NB4 (cell line): ENCODE measurements at places on chromosomes 1 and 21.

DNA sequence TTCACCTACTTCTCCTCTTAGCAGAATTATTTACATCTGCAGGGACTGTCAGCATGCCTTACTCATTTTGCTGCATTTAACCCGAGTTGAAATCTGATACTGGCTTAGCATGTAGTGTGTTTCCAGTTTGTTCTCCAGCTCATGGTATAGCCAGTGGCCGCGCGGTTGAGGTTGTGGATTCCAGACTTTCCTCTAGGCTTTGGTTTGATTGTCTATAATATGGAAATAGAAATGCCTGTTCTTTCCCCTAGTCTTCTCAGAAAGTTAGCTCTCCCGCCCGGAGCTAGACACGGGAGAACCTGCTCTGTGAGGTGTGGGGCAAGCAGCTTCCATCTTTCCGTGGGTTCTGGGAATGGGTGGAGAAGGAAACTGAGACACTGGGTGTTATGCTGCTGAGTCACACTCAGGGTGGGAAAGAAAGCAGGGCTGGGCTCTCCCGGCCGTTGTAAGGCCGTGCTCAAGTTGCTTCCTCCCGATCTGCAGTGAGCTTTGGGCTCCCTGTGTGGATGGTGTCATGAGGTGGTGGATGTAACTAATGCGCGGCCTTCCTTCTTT lies 206.8 kb upstream of the TMEM51 start:
- no peak for DNase-seq

DNA sequence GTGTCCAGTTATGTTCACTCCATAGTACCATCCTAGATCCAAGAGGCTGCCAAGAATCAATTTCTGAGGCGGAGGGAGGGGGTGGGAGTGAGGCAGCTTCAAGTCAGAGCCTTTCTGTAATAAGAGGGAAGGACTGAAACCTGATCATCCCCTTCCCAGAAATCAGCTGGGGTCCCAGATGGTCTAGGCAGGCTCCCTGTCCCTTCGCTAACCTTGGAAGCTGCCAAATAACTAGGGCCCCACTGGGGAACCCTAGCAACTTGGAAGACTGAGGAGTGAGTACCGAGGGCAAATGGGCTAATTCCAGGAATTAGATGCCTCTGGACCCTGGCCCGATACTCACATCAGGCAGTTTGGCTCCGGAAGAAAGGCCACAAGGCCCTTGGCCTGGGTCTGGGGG lies 113.3 kb downstream of the NAV1 start:
- DNase-seq = no peak

DNA sequence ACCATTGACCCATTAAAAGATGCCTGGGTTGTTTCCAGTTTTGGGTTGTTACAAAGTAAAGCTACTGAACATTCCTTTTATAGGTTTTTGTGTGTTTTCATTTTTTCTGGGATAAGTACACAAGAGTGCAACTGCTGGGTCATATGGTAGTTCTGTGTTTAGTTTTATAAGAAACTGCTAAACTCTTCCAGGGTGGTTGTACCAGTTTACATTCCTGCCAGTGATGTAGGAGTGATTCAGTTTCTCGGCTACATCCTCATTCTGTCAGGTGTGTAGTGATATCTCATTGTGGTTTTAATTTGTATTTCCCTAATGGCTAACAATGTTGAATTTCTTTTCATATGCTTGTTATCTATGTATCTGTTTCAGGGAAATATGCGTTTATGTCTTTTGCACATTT lies 58.5 kb upstream of the DNAJC6 start:
- DNase-seq = no peak

GRCh38 chr1:89725011-89725370 lies 92.1 kb downstream of the LRRC8C start:
- DNase-seq = no peak

DNA sequence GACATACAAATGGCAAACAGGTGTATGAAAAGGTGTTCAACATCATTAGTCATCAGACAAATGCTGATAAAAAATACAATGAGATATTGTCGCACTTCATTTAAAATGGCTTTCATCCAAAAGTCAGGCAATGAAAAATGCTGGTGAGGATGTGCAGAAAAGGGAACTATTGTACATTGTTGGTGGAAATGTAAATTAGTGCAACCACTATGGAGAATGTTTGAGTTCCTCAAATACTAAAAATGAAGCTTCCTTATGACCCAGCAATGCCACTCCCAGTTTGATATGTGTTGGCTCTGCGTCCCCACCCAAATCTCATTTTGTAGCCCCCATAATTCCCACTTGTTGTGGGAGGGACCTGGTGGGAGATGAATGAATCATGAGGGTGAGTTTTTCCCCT lies 309.7 kb upstream of the ZRANB2 start:
- DNase-seq = no peak

GRCh38 chr1:157092831-157093230 lies 6.8 kb downstream of the ETV3L start:
- DNase-seq = no peak

GRCh38 chr1:201358596-201358995 lies 18.9 kb downstream of the TNNT2 start:
- no peak for DNase-seq

DNA sequence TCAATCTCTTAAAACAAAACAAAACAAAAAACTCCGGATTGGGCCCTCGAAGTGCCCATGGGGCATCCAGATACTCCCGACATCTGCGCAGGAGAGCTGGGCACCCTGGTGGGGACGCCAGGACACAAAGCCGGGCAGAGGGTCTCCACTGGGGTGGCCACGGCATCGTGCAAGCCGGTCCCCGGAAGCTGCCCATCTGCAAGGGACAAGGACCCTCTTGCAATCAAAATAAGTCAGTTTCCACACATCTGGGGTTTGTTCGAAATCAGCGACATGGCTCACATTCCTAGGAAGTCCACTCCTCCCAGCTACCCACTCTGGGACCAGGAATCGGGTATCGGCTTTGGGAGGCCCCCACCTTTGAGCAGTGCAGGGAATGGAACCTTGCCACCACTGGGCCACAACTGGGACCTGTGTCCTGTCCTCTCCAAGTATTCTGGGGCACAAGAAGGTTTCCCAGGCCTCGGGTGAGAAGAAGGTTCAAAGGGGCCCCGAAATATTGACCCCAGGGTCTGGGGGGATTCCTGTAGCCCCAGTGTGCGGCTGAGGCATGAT lies 4.6 kb upstream of the PRDM16 start:
- DNase-seq = no peak

DNA sequence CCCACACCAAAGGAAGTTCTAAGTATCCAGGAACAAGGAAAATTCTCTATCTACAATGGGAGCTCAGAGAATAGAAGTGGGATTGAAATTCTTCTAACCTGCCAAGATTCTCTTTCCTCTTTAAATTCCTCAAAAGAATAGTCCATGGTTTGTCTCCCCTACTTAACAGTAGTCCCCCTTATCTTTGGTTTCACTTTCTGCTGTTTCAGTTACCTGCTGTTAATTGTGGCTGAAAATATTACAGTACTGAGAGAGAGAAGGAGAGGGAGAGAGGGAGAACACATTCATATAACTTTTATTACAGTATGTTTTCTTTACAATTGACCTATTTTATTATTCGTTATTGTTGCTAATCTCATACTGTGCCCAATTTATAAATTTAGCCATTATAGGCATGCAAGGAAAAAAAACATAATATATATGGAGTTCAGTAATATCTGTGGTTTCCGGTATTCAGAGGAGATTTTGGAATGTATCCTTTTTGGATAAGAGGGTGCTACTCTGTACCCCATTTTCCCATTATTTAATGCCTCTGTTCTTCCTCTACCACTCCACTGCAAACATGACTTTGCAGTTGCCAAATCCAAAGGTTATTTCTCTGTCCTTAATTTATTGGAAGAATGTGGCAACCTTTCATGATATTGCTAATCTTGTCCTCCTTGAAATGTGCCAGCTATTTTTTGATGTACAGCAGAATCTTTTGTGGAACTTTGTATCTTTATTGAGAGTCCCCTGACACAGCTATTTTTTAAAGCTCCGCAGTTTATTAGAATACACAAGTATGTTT lies 68.0 kb downstream of the USP25 start:
- no peak for DNase-seq

DNA sequence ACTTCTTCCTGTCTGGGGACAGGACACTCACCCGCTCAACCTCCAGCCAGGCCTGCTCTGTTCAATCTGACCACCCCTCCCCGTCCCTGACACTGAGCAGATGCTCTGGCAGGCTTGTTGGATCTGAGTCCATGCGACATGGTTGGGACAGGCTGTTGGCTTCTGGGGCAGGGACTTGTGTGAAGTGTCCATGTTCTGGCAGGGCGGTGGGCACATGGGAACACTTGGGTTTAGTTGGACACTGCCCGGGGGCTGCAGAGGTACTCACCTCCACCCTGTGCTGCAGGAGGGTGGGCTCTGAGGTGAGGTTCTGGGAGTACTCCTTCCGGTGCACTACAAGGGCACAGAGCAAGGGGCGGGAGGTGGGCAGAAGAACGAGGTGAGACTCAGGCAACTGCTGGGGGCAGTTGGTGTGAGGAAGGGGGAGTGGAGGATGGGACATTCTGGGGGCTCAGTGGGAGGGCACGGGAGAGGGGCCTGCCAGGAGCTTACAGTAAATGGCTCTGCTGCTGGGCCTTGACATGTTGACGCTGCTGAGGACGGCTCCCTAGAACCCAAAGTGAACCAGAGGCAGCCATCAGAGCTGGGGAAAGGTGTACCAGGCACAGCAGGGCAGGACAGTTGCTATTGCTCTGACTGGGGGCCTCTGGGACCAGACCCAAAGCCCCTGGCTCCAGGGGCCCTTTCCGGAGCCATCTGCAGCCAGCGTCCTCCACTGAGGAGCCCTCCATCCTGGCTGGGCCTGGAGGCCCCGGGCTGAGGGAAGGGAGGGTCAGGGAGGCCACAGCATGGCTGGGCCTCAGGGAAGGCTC lies 2.3 kb downstream of the EPS8L3 start:
- DNase-seq = no peak
